ENCODE measurements at places on chromosomes 1 and 21.

- peak; percentile 24 for DNase-seq
Observed at GRCh38 chr1:26417111-26417759, 6.6 kb downstream of the LIN28A start.

- DNase-seq: peak; percentile 23
Observed at GRCh38 chr1:35807614-35808449, at the start of gene AGO4. Gene AGO4 (plus strand): TSS chr1:35808016. CDS start chr1:35808417, 401 bp downstream.

GRCh38 chr1:210347112-210347511 is 18.4 kb downstream of the HHAT start:
- DNase-seq: no peak

- peak; percentile 90 for DNase-seq
Observed at GRCh38 chr1:69913977-69914376, 291.4 kb downstream of the LRRC40 start.

GRCh38 chr1:179079113-179079761 is 2.6 kb upstream of the TOR3A start:
- peak; percentile 45 for DNase-seq

DNA sequence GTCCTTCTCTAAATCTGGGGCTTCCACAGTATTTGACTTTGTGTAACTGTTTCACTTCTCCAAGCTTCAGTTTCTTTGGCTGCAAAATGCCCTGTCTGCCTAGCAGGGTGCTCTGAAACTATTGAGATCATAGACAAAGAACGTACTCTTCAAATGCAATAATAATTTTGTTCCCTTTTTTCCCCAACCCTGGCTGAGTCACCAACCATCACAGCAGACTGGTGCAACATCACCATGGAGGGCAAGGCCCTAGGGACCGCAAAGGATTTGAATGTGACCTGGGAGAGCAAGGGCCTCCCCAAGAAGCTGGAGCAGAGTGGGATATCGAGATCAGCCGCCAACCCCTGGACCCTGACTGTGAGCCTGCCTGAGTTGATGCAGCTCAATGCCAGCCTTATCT is 115.0 kb downstream of the FCRL5 start:
- no peak for DNase-seq

- DNase-seq: no peak
Observed at GRCh38 chr1:20787840-20788795, 1.0 kb upstream of the HP1BP3 start.

GRCh38 chr1:201741763-201742342 is 87.1 kb upstream of the IPO9 start:
- no peak for DNase-seq

- no peak for DNase-seq
Observed at GRCh38 chr1:232519186-232519585, 110.7 kb downstream of the SIPA1L2 start.

DNA sequence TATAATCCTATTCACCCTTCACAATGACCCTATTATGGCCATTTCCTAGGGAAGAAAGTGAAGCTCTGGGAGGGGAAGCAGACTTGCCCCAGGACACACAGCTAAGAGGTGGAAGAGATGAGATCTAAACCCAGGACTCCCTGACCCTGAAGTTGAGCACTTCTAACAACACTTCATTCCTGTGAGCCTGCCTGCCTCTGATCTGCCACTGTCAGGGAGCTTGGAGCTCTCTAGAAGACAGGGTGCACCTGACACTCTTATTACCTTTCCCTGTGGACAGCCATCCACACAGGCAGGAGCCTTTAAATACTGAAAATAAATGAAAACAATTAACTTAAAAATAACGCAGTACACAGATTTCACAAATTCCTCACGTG is 599 bp downstream of the MKNK1 start:
- no peak for DNase-seq

DNA sequence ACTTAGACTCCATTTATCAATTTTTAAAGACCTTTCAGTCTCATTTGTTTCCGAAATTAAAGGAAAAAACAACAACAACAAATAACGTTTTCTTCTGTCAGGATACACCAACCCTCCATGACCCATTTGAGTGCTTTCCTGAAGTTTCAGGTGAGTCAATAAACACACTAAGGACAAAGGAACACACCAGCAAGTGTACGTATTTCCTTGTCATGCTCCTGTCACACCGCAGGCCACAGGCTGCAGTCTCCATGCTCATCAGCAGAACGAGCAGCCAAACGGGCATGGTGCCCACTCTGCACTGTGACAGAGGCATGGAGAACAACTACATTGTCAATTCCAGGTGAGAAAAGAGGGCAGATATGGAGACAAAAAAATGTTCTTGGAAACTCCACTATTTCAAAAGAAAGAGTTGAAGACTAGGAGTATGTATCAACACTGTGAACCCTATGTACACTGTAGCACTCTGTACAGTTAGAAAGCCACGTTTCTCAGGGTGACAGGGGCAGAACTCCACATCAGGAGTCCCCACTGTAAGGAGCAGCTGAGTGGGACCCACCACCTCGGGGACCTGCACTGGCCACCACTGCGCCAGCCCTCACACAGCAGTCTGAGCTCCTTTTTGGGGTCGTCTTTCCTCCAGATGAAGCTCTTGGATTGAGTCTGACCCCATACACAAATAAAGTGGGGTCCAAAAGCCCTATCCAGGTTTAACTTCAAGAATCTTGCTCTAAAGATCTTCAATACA is 2.6 kb downstream of the PTTG1IP start:
- no peak for DNase-seq

DNA sequence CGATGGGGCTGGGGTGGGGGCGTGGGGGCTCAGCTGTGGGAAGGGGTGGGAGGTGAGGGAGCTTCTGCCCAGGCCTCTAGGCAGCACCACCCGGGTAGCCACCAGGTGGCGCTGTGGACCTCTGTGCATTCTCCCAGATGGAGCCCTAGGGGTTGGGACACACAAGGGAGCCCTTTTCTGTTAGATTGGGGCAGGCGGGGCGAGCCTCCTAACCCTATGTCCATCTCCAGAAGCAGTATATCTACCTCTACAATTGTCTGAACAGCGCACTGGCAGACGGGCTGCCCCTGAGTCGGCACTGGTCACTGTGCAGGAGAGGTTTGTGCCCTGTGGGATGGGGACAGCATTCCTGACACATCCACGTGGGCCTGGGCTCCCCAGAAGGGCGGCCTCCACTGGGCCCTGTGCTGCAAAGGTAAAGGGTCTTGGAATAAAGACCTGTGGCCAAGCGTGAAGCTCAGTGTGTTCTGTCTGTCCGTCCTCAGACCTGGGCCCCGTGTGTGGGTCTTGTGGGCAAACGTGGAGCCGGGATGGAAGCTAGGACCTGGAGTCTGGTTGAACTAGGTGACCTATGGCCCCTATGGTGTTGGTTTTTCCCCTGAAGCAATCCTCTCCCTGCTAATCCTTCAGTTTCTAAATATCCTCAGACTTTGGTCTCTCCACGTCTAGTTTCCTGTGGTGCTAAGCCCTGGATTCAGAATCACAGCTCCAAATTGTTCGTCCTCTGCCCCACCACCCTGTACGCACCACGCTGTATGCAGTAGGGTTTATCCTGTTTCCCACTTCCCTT is 4.4 kb upstream of the LGR6 start:
- no peak for DNase-seq

- DNase-seq: no peak
Observed at GRCh38 chr1:193709607-193710006, 523.2 kb upstream of the B3GALT2 start.

DNA sequence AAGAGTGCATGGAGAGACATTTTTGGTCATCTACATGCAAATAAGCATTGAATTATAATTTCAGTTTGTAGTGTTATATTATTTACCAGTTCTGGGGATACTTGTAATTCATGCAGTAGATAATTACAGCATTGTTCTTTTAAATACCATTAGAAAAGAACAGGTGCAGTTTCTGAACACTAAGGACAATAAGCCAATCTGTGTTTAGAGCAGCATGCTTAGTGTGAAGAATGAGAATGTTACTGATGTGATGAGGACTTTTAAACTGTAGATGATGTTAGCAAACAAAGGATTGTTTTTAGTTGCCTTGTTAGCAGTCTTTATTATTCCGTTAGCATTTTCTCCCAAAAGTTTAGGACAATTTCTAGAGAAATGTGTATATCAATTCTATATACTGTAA is 348.3 kb downstream of the BRINP3 start:
- DNase-seq: no peak

- no peak for DNase-seq
Observed at GRCh38 chr1:34354367-34354766, 177.7 kb downstream of the C1orf94 start.

GRCh38 chr1:152932170-152932811 is 14.7 kb upstream of the SPRR5 start:
- DNase-seq: no peak

All from fibroblast of skin of left quadriceps (primary cell).